ENCODE measurements at places on chromosomes 12 and 14.

DNA sequence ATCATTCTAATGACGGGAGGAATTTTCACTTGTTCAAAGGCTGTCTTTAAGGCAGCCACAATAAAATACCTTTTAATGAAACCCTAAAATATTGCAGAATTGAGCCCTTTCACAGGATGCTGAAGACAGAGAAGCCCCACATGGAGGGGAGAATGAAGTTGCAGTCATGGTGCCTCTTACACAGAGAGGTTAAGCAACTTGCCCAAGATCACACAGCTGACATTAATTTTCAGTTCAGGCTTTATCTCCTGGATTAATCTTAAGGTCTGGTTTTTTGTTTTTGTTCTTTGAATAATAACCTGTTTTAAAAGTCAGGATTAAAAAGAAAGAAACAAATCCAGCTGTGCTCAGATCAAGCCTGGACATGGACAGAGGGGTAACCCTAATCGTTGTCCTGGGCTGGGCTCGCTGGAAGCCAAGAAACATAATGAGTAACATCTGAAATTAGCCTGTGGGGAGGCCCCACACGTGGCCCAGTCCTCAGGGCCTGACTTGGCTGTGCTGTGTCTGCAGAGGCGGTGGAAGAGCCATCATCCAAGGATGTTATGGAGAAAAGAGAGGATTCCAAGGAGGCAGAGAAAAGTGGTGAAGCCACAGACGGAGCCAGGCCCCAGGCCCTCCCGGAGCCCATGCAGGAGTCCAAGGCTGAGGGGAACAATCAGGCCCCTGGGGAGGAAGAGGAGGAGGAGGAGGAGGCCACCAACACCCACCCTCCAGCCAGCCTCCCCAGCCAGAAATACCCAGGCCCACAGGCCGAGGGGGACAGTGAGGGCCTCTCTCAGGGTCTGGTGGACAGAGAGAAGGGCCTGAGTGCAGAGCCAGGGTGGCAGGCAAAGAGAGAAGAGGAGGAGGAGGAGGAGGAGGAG lies 8.0 kb downstream of the CHGA start:
- DNase-seq: no peak

GRCh38 chr14:69090187-69090789 lies 62.6 kb downstream of the DCAF5 start:
- DNase-seq: peak; percentile 61

DNA sequence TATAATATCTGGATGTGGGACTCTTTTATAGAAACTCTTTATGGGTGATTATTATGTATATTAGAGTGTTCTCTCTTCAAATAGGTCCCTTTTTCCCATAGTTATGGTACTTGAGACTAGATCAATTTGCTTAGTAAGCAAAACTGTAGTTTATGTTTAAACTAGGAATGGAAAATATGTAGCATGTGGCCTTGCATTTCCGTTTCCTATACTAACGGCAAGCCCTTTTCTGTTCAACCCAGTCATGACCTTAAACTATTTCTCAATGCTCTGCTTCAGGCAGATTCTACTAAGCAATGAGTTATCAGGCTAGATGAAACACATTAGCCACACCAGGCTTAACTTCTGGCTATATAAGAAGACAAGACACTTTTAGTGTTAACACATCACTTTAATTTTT lies 84.6 kb downstream of the OTOGL start:
- DNase-seq: no peak

DNA sequence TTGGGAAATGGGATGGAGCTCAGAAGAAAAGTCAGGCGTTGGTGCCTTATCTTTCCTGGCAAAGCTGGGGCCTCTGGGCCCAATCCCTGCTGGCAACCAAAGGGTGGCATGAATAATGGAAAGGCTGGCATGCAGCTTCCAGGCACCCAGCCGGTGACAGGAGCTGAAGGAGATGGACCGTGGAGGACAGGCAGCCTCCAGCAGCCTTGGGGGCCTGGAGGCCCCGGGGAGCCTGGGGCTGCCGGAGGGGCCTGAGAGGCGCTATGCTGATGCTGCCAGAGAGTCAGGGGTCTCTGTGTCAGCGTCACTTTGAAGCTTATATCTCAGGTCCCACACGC lies 38.2 kb upstream of the EML1 start:
- no peak for DNase-seq

GRCh38 chr12:93121729-93122488 lies 192.8 kb upstream of the EEA1 start:
- DNase-seq: no peak

DNA sequence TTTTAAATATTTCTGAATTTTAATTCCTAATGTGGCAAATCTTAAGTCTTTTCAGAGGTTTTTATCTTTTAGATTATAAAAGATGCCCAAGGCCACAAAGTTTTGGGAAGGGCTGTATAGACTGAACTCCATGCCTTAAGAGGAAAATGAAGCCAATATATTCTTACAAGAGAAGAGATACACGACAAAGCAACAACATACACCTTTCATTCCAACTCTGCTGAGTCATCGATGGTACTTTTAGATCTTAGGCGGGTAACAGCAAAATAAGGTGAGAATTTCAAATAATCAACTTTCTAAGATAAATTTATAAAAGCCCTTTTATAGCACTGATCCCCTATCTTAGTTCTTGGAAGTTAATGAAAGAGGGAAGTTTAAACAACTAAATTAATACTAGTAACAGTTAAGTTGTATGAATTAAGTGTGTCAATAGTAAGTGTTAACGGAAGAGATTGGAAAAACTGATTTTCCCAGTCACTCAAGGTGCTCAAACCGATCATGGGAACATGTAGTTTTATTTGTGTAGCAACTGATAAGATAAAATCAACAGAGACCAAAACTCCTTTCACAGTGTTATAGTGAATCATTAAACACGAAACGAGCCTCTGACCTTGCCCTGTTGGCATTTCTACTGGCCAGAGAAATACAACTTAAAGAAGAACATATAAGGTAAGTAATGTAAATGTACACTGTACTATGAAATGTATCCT lies 18.8 kb upstream of the PIK3C2G start:
- DNase-seq: no peak

GRCh38 chr14:59093902-59094301 lies 94.6 kb upstream of the DAAM1 start:
- DNase-seq: peak; percentile 77

- no peak for DNase-seq
These were observed 123.5 kb upstream of the VRK1 start for GRCh38 chr14:96673706-96674105.

GRCh38 chr14:24809135-24809534 lies 175.1 kb upstream of the GZMB start:
- DNase-seq: no peak

- peak; percentile 16 for DNase-seq
These were observed 3.0 kb downstream of the TRMT5 start for GRCh38 chr14:60977847-60978246.

- DNase-seq: no peak
These were observed 172.2 kb downstream of the NPAS3 start for GRCh38 chr14:33110737-33111443.

DNA sequence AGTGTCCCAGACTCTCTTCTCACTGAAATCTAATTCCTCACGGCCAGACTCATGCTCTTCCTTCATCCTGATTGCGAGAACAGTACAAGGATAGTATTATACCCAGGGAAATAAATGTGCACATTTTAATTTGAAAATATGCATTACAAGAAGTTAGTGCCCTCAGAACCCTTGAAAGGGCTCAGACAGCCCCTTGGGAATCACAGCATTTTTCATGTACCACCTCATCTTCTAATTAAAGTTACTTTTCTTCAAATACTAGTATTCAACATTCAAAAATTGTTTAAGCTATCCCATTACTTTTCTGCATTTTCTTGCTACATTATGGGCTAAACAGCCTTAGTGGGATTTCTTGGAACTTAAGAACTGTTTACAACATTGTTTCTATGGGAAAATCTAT lies 1.7 kb upstream of the APPL2 start:
- no peak for DNase-seq

GRCh38 chr14:81193924-81194633 lies 26.7 kb downstream of the GTF2A1 start:
- no peak for DNase-seq

- DNase-seq: no peak
These were observed 43.3 kb upstream of the MBIP start for GRCh38 chr14:36363704-36364103.

DNA sequence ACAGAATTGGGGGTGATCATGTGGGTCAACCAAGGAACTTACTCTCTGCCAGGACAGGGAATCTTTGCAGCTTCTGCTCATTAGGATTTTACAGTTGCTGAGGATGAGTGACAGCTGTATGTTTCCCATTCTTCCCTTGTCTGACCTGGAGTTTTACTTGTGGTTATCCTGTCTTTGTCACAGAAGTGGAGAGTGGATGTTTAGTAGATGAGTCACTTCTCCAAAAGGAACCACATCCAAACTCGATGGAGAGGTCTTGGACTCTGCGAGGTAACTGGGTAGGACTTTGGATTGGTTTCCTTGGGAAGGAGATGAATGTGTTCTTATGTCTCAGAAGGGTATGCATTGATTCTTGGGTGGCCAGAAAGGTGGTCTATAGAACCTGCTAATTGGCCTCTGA lies 53.8 kb upstream of the USP44 start:
- no peak for DNase-seq

- DNase-seq: no peak
These were observed 13.3 kb downstream of the BTBD7 start for GRCh38 chr14:93319494-93319893.

- no peak for DNase-seq
These were observed 5.9 kb downstream of the VCPKMT start for GRCh38 chr14:50110323-50111037.

GRCh38 chr12:56128670-56129205 lies 671 bp downstream of the ESYT1 start:
- peak; percentile 34 for DNase-seq

DNA sequence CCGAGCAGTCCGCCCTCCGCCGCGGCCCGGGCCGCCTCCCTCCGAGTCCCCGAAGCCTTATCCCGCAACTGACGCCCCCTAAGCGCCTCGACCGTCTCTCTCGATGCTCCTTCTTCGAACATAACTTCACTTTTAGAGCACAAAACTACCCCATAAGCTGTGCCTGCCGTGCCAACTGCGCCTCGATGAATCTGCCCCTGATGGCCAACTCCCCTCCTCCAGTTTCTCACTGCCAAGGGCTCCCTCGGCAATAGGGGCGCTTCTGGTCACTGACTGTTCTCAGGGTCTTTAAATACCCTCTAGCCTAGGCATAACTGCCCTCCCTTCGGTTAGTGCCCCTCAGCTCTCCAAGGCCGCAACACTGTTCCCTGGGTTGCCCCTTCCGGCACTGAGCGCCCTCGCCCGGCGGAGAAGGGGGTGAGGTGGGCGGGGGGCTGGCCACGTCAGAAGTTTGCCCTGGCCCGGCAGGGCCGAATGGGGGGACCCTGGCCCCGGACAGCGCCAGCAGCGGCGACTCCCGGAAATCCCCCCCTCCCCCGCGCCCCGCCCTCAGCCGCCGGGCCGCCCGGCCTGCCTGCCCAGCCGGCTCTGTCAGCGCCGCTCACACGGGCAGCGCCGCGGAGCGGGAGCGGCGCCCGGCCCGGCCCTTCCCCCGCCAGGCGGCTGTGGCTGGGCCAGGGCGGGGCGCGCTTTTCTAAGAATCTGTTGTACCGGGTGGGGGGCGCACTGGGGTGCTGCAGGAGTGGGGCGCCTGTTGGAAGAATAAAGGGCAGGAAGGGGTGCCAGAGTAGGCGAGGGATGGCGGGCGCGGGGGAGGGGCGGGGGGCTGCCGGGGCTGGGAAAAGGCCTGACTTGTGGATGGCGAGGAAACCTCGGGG lies 10.6 kb downstream of the RARG start:
- DNase-seq: peak; percentile 42

DNA sequence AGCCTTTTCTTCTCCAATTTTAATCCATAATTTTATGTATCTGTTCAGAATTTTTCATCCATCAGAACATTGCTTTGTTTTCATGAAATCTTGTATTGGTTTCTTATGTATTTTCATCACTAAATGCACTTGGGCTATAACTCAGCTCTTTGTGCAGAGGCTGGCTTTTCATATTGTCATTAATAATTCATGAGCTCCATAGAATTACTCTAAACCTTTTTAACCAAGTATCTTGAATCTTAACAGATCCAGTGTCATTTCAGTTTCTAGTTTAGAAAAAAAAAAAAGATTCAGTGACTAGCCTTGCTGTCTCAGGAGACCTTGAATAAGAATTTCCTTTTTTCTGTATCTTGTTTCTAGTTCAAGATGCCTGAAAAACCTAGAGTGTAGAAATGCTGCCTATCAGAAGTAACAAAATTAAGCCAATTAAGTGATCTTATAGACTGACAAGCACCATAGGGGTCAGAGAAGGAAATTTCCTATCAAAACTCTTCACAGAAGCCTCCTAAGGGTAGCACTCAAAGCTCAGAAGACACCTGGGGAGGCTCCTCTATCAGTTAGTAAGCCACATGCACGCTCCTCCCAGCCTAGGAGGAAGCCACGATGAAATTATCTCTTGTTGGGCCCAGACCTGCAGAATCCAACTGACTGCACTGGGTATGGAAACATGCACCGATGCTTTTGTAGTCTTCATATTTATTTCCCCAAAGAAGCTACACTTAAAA lies 163.4 kb downstream of the KICS2 start:
- no peak for DNase-seq

- peak; percentile 77 for DNase-seq
These were observed 181.3 kb downstream of the ITPR2 start for GRCh38 chr12:26651566-26652188.

DNA sequence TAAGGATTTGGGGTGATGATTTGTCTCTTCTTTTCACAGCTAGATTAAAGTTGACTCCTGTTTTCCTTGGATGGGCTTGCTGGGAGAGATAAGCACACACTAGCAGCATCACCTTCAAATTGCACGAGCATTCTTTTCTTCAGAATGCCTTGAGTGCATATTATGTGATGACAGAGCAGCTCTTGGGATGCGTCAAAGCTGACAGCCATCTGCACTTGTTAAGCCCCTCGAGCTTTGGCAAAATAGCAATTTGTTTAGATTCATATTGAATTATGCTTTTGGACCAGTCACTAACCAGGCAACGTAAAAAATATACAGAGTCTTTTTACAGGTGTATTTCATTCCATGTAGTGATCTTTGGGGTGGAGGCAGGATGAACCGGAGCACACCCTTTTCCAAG lies 407.0 kb downstream of the FUT8 start:
- DNase-seq: no peak

GRCh38 chr14:23164250-23164649 lies 19.2 kb downstream of the SLC7A8 start:
- no peak for DNase-seq

DNA sequence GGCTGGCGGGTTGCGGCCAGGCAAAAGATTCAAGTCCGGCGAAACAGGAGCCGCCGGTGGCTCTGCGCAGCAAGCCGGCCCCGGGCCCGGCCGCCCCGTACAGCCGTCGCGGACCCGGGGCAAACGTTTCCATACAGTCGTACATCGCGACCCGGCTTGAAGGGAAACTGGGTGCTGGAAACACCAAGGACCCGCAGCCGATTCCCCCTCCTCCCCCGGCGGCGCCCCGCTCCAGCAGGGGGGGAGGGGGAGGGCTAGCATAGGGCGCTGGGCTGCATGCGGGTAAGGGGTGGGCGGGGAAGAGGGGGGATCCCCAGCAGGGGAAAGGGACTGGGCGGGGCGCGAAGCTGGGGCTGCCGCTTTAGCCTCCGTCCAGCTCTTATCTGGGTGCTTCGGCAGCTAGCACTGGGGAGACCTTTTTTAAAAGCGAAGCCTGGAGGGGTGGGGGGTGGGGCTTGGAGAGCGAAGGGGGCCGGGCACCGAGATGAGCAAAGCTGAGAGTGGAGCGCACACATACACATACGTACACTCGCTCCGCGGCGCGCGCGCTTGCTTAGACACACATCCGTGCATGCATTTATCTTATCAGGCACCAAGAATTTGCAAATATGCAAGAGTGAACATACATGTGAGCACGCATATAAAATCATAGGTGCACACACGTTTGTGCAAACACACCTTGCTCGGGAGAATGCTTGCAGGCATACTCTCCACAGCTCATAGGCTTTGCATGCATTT lies 11.9 kb downstream of the RARG start:
- peak; percentile 64 for DNase-seq

Data from NCI-H2171 treated with DMSO at 0.1 percent for 48 hours (cell line).